ENCODE measurements at places on chromosomes 7 and 10. TPM values are rescaled to one million over a fixed set of nuclear protein-coding genes. Genes with fewer than 3 reads are reported as not detected.

IL2RA gene
- total RNA-seq, result not detected

TAX1BP1 gene
- total RNA-seq, result 97.7 TPM

DMBT1 gene
- not detected for total RNA-seq

NUTM2A gene
- 0.15 TPM for total RNA-seq

CPXM2 gene
- total RNA-seq, result 2.1 TPM

SBDS gene
- 99.1 TPM for total RNA-seq

CTAGE15 gene
- not detected for total RNA-seq

TFR2 gene
- total RNA-seq, result not detected

PLXDC2 gene
- total RNA-seq, result under 0.01 TPM

DYNC1I1 gene
- 1.8 TPM for total RNA-seq

ANKRD30A gene
- total RNA-seq, result not detected

POLD2 gene
- 75.7 TPM for total RNA-seq

IGF2BP3 gene
- total RNA-seq, result 161 TPM

SKIDA1 gene
- total RNA-seq, result 0.46 TPM

MNX1 gene
- total RNA-seq, result not detected
